ENCODE measurements at places on chromosomes 4 and X.

DNA sequence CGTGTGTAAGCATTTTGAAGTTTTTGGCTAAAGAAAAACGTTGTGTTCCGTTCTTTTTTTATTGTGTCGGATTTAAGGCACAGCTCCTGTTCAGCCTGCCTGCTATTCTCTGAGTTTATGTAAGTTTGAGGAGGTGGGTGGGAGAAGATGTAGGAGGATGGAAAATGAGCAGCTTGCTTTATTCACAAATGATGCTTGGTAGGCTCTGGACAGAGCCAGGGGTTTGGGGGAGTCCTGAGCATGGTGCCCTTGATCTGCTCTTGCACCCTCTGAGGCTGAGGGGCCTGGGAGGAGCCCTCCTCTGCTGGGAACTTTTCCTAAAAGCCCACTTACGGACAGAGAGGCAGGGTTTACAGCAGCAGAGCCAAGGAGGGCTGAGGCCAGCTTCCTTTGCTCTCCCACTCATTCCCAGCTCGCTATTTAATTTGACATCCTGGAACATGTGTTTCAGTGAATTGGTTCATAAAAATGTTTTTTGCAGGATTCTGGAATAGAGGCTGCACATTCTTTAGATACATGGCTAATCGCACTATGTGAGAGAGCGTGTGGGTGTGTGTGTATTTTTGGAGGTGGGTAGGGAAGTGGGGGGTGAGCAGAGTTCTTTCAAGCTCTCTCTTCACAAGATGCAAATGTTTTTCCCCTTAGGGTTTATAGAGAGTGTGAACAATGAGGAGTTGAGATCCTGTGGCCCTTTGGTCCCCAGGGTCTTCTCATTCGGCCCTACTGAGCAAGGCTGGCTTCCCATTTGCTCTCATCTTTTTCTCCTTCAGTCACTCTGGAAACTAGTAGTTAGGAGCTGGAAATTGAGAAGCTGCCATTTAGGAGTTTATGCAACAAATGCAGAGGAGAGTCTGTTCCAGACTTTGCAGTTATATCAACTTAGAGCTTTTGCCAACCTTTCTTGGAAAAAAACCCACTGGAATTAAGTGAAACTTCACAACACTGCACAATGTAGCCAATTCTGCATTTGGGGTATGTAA lies 32.1 kb downstream of the TMEM131L start:
- no peak for DNase-seq

GRCh38 chrX:12986886-12987285 lies 12.0 kb downstream of the TMSB4X start:
- no peak for DNase-seq

- DNase-seq, result no peak
Observed at GRCh38 chr4:184782731-184783373, 42.9 kb downstream of the ACSL1 start.

DNA sequence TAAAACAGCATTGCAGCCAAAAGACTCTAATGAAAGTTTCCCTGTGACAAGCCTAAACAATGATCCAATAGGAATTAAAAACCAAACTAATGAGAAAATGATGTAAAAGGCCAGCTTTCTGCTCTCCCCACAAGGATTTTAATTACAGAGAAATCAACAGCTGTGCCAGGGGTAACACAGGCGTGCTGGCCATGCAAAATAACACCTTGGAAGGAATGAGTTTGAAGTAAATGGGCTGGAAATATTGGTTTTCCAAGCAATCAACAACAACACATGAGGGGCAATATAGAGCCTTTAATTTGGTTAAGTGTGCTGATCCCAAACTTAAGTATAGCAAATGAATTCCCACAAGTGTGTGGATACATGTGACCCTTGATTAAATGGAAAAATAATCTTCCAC lies 56.9 kb downstream of the NDNF start:
- DNase-seq, result no peak

- no peak for DNase-seq
Observed at GRCh38 chrX:117376460-117376859, 740.1 kb downstream of the KLHL13 start.

DNA sequence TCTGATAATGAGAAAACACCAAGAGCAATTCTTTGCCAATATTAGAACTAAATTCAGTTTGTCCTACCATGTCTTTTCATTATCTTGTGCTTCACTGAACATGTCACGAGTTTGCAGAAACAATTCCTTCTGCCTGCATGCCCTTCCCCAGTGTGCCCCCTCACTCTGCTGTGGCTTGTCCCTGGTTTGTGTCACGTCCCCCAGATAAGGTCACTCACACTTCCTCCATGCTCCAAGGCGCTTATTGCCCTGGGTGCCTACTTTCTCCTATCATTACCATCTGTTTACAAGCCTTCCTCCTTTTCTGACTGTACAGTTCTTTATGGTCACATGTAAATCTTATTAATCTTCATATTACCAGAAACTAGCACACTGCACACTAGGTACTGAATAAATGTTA lies 394.1 kb downstream of the KCNIP4 start:
- DNase-seq, result no peak

- DNase-seq, result no peak
Observed at GRCh38 chrX:69189576-69190371, 24.5 kb upstream of the PJA1 start.

GRCh38 chr4:84750260-84750959 lies 167.5 kb downstream of the CDS1 start:
- DNase-seq, result no peak

- DNase-seq, result peak; percentile 22
Observed at GRCh38 chrX:71532078-71532752, 689 bp upstream of the OGT start.

- DNase-seq, result no peak
Observed at GRCh38 chr4:110062166-110062565, 136.2 kb downstream of the ELOVL6 start.

Data from stimulated activated CD8-positive, alpha-beta memory T cell treated with anti-CD3 and anti-CD28 coated beads, Interleukin-12 subunit alpha, Interleukin-12 subunit beta, amount 100 ng/mL, for 4 hours (primary cell).